ENCODE measurements at places on chromosomes 13 and 19. TPM values are rescaled to one million over a fixed set of nuclear protein-coding genes. Genes with fewer than 3 reads are reported as not detected.

DNA sequence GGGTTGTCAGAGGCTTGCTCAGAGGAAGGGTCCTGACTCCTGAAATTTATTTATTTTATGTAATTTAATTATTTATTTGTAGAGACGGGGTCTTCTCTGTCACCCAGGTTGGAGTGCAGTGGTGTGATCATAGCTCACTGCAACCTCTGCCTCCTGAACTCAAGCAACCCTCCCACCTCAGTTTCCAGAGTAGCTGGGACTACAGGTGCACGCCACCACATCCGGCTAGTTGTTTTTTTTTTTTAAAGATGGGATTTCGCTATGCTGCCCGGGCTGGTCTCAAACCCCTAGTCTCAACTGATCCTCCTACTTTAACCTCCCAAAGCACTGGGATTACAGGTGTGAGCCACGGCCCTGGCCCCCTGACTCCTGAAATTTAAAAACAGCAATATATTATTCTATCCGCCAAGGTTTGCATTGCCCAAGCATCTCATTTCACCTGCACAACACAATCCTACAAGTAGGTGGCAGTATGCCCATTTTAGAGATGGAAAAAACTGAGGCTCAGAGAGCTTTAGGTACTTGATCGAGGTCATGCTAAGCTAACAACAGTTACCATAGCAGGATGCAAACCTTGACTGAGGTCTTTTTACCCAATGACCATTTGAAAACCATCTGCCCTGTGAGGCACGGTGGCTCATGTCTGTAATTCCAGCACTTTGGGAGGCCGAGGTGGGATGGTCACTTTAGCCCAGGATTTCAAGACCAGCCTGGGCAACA is 18.1 kb downstream of the ARHGEF18 start:
- H3K4me3 ChIP-seq = no peak overlapping the region
- peaks cover 20% of the 10 kb centered on the region for H3K36me3 ChIP-seq
- H3K4me1 ChIP-seq = peaks cover 17% of the 10 kb centered on the region

DNA sequence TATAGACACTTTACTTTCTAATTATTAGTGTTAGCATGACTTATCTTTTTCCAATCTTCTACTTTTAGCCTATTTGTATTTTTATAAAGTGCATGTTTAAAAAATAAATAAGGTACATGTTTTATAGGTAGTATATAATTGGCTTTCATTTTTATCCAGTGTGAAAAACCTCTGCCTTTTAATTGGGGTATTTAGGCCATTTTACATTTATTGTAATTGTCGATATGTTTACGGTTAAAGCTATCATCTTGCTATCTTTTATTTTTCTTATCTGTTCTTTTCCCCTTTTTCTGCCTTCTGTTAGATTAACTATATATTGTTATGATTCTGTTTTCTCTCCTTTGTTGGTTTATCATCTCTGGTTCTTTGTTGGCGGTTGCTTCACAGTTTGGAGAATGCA is 9.1 kb downstream of the PROZ start:
- H3K27ac ChIP-seq = no peak overlapping the region
- H3K27me3 ChIP-seq = no peaks in the 10 kb centered on the region
- H3K4me3 ChIP-seq = no peak overlapping the region
- no peaks in the 10 kb centered on the region for H3K4me1 ChIP-seq

The LILRB3 gene
- 1.9 TPM for total RNA-seq

DNA sequence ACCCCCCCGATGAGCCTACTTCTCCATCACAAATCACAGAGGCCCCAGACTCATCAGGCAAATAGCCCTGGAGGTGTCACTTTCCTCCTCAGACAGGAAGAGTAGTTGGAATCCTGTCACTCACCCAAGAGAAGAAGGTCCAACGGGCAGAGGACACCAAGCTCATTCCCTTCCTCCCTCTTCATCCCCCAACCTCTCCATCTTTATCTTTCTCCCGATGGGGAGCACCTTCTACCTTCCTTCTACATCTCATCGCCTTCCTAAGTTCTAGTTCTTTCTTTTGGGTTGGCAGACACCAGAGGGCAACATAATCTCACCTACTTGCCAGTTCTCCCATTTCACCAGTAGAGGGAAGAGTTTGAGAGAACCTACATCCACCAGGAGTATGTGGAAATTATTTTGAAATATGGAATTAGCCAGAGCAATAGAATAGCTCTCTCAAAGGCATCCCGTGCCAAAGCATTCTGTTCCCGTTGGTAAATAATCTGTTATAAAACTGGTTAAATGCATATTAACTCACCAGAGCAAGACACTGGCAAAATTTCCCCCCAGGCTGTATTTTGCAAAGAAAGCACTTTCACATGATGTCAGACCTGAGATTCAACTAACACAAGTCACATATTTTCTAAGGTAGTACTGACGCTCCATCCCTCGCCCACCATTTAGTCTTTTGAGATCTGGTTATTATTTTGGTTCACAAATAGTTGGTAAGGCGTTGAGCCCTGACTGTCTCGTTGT is 55.0 kb downstream of the ZIC5 start:
- H3K4me3 ChIP-seq = no peak overlapping the region
- no peaks in the 10 kb centered on the region for H3K4me1 ChIP-seq
- no peak overlapping the region for H3K27ac ChIP-seq
- H3K36me3 ChIP-seq = no peaks in the 10 kb centered on the region
- no peaks in the 10 kb centered on the region for H3K27me3 ChIP-seq

DNA sequence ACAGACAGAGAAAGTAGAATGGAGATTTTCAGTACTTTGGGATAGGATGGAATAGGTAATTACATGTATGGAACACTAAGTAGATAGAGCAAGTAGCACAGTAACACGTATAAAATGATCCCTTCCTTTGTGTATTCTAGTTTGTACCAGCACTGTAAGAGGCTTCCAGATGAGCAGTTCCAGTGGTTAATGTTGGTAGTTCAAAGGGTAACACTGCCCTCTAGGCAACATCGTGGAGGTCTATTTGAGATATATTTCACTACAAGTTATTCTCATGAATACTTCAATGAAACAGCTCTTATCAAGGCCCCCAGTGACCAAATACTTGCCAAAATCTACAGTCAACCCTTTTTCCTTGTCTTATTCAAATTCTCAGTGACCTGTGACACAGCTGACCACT is 13.5 kb upstream of the ZNF563 start:
- no peak overlapping the region for H3K27ac ChIP-seq
- DNase-seq = no peak
- no peaks in the 10 kb centered on the region for H3K4me1 ChIP-seq
- no peak overlapping the region for H3K4me3 ChIP-seq
- peaks cover 11% of the 10 kb centered on the region for H3K36me3 ChIP-seq

- peaks cover 91% of the 10 kb centered on the region for H3K36me3 ChIP-seq
- H3K27ac ChIP-seq = no peak overlapping the region
- no peak for DNase-seq
Measured at GRCh38 chr19:1429750-1430149, 8.4 kb upstream of the RPS15 start.

- no peak for DNase-seq
- H3K36me3 ChIP-seq = no peaks in the 10 kb centered on the region
- H3K27ac ChIP-seq = no peak overlapping the region
Measured at GRCh38 chr19:55345101-55345817, 5.6 kb downstream of the KMT5C start.

The ALOX5AP gene
- total RNA-seq = 24.4 TPM
